Stimulated activated CD4-positive, alpha-beta T cell treated with anti-CD3 and anti-CD28 coated beads, Interleukin-2, amount 100 ng/mL, for 24 hours (primary cell): ENCODE measurements at places on chromosomes 2 and 18.

- DNase-seq, result no peak
These were observed 635.0 kb upstream of the FANCL start for GRCh38 chr2:58876126-58876525.

DNA sequence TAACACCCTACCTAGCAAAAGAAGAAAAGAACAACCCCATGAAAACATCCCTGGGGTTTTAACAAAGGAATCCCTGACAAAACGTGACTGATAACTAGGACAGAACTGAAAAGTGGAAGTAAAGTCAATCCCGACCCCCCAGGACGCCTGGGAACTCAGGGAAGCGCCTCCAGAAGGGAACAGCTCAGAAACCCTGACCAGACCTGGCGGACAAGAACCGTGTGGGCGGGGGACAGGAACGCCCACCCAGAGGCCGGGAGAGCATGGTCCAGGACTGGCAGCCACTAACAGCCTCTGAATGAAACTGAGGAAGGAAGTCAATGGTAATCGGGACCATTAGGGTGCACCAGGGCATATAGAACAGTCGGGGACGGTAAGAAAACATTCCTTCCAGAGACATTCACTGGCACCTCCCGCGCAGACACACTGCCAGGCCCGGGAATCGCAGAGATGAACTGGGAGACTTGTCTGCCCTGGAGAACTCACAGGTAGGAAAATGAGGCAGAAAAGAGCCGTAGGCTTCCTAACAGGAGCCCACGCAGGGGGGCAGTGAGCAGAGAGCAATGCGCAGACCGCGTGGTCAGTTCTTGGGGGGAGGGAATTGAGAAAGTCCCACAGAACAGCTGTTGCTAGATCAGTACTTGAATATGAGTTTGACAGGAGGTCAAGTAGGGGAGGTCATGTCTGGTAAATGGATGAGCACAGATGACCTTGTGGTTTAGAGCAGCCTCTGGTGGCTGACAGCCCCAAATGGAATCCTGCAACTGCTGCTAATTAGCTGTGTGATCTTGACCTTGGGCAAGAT lies 1.3 kb upstream of the TBC1D8 start:
- no peak for DNase-seq

DNA sequence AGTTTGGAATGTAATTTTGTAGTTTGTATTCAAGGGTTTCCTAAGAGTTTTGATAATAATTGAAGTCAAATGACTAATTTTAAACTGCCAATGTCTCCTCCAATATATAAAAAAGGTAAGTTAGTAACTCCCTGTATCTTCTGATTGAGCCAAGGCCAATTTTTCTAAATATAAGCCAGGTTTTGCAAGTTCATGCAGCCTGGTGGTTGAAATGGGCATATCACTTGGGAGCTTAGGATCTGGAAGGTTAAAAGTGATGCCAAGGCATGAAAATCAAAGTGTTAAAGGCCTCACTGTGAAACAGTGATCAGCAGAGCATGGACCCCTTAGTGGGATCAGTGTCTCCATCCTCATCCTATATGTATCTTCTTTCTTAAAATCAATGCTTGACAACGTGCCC lies 60.5 kb downstream of the MERTK start:
- no peak for DNase-seq

DNA sequence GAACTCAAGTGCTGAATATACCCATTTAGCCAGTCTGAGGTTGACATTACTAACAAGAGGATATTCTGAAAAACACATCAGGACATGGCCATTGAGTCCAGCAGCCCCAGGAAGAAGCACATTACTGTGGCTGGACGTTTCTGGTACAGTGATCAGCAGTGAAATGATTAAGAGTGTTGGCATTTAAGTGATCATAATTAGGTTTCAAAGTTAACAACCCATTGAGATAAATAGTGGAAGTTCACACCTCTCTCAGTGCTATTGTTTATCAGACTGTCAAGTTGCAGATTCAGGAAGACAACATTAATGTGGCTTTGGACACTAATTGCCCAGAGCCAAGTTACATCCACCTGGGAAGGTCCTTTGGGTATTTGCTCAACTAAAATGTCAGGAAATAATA lies 139.5 kb upstream of the GAREM1 start:
- no peak for DNase-seq

DNA sequence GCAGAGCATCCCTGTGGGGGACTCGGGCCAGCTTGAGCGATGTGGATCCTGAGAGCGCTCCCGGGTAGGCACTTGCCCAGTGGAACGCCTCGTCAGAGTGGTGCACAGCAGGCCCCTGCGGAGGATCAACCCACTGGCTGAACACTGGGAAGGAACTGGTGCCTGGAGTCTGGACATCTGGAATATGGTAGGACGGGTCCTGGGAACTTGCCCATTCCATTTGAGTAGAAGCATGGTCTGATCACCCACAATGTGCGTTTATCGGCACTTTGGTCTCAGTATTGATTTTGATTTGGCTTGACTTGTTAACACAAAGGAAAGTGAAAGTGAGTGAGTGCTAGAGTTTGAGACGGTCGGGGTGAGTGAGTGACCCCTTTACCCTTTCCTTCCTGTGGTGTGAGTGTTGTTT lies 1336.2 kb upstream of the CHAC2 start:
- DNase-seq, result no peak

- no peak for DNase-seq
These were observed 80.8 kb downstream of the KCTD18 start for GRCh38 chr2:200428961-200429665.

DNA sequence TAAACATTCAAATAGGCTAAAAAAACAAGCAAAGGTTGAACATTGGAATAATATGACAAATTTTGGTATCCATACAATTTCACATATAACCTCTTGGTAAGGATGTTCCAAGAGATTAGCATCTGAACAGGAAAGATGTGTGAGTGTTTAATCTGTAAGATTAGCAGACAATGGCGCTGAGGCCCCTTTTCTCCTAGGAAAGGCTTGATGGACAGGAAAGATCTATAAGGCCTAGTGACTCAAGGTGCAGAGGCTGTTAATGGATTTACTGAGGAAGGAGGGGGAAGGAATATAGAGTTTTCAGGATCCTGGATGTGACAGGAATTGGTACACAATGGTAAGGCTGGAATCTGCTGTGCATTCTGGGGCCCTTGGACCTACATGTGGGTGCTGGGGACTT lies 48.1 kb upstream of the SMAD2 start:
- DNase-seq, result no peak

DNA sequence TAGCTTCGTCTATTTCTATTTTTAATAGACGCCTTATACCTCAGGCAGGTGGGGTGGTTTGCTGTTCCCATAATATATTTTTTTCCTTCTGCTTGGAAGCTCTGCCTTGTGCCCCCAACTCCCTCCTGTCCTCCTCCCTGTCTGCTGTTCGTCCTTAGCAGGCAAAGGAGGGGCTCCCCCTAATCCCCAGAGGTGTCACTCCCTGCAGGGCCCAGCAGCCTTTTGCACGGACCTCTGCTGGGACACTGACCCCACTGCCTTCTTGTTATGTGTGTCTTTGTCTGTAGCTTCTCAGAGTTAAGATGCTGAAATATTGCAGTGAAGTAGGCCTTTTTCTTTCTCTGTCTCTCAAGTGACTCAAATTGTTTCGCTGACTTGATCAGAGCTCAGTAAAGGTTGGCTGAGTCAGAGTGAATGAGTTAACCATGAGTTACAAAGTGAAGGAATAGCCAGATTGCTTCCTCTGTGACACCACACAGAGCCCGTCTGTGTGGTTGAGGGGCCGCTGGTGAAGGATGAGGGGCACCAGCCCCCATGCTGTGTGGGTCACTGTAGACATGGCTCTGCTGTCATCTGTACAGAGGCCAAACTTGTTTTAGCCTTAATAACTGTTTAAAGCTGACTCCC lies 47.7 kb downstream of the PRKCE start:
- DNase-seq, result no peak

DNA sequence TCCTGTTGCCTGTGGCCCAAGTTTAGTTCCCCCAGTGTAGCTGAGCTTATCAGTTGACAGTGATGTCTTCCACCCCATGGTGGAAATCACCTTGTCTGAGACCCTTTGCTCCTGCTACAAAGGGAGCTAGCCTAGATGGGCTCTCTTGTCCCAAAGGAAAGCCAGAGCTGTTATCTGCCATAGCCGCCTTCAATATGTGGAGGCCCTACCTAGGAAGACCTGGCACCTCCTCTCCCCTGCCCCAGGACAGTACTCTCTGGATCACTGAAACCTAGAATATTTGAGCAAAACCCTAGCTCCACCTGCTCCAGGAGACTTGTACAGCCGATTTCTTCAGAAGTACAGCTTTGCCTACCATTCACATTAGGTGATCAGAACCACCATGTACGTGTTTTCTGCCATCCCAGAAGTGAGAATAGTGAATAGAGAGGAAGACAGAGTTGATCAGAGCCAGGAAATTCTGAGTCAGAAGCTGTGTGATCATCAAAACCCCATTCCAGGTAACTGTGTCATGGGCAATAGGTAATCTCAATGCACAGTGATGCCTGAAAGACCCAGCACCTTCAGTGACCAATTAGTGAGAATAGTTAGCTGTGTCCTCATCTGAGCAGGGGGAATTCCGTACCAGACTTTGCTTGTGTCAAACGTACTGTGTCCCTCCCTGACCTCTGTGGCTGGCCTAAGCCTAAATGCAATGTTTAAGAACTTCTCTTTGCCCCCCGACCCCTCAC lies 138.4 kb upstream of the ALPP start:
- DNase-seq, result no peak

GRCh38 chr2:85675866-85676548 lies 8.0 kb upstream of the SFTPB start:
- no peak for DNase-seq
